ENCODE measurements at places on chromosomes 13 and 19.

GRCh38 chr13:49690133-49690994 is 922 bp downstream of the EBPL start:
- no peak for DNase-seq

GRCh38 chr13:43911278-43911677 is 31.6 kb downstream of the LACC1 start:
- DNase-seq: no peak

DNA sequence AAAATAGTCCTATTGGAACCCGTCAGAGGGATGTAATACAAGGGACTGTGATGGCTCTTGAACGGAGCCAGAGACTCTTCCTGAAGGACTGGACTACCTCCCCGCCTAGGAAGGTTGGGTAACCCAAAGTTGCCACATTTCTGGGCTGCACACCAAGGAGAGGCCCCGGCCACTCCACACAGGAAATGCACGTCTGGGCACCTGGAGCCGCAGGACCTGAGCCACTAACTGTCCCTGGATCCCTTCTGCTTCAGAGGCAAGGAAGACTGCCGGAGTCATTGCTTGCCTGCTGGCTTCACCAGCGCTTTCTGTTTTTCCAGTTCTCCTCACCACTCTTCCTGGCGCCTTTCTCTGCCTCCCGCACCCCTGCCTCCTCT is 1.2 kb upstream of the FLT1 start:
- DNase-seq: no peak

GRCh38 chr13:53445686-53446085 is 417.1 kb downstream of the OLFM4 start:
- DNase-seq: no peak

DNA sequence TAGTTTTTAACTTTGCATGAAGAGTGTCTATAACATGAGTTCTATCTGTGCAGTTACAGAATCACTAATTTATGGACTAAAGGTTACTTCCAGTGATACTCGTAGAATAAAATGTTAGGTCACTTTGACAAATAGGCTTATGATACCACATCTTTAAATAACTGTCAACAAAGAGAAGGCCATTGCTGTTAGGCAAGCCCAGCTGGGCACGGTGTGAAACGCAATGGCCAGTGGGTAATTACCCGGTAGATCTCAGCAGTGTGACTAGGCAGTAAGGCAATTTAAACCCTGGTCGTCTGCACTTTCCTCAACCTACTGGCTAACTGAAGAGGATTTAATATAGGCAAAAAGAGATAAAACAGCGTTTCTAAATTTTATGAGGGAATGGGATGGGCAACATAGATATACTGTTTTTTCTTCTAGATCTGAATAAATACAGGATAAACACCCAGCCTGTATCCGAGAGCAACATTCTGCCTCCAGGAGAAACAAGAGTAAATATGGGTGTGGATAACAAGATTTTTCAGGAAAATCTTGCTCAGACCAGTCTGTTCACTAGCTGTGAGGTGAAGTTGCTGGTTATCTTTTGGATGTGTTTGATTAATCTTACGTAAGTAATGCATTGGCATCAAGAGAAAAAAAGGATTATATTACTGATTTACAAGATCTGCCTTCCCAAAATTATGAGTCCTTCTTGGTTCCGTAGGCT is 631.3 kb downstream of the EFNB2 start:
- DNase-seq: no peak

- no peak for DNase-seq
Measured at GRCh38 chr13:43697323-43697722, 89.4 kb downstream of the ENOX1 start.

- no peak for DNase-seq
Measured at GRCh38 chr13:26025196-26025595, 26.6 kb downstream of the SHISA2 start.

GRCh38 chr13:43346427-43346826 is 323.0 kb downstream of the DNAJC15 start:
- DNase-seq: no peak

Data from fibroblast of skin of left quadriceps (primary cell).